Memory B cell (primary cell): ENCODE measurements at places on chromosomes 5 and 9.

DNA sequence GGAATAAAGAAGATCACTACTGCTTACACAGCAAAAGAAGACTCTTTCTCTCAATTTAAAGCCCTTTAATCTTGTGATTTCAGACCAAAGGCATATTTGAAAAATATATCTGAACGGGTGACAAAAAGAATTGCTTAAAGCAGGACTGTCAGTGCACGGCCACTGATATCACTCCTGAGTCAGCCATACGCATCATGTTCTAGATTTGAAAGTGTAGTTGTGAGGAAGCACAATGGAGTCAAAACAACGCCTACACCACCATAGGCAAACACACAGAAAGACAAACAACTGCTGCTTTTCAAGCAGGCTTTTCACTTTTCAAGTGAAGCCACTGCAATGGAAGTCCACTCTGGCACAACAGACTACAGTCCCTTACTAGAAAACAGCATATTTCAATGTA lies 141.7 kb downstream of the AUH start:
- no peak overlapping the region for H3K27ac ChIP-seq
- peaks cover 7% of the 10 kb centered on the region for H3K36me3 ChIP-seq
- no peak for DNase-seq

DNA sequence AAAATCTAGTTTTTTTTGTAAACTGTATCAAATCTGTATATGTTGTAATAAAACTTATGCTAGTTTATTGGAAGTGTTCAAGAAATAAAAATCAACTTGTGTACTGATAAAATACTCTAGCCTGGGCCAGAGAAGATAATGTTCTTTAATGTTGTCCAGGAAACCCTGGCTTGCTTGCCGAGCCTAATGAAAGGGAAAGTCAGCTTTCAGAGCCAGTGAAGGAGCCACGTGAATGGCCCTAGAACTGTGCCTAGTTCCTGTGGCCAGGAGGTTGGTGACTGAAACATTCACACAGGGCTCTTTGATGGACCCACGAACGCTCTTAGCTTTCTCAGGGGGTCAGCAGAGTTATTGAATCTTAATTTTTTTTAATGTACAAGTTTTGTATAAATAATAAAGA lies 24.3 kb downstream of the HMGCR start:
- H3K4me1 ChIP-seq, result no peaks in the 10 kb centered on the region
- H3K27ac ChIP-seq, result no peak overlapping the region
- H3K4me3 ChIP-seq, result no peak overlapping the region

DNA sequence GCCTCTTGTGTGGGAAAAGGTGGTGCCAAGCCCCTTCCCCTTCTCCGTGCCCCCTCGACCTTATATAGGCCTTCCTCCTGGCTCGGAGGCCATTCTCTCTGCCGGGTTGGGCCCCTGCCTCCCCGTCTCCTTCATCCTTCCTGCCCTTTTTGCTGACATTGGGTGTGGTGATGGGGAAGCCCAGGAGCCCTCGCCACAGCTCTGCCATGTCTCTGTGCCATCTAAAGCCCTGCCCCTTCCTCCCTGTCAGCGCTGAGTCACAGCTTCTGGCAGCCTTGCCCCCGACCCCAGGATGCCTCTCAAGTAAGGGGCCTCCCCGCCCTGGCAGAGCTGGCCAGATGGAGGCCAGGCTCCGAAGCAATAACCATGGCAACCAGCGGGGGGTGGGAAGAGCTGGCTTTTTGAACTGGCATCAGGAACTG lies 30.4 kb downstream of the JADE2 start:
- no peaks in the 10 kb centered on the region for H3K27me3 ChIP-seq
- H3K4me3 ChIP-seq, result peak overlapping the region; percentile 67
- H3K4me1 ChIP-seq, result peaks cover 51% of the 10 kb centered on the region
- peak; percentile 51 for DNase-seq
- H3K36me3 ChIP-seq, result peaks cover 31% of the 10 kb centered on the region

DNA sequence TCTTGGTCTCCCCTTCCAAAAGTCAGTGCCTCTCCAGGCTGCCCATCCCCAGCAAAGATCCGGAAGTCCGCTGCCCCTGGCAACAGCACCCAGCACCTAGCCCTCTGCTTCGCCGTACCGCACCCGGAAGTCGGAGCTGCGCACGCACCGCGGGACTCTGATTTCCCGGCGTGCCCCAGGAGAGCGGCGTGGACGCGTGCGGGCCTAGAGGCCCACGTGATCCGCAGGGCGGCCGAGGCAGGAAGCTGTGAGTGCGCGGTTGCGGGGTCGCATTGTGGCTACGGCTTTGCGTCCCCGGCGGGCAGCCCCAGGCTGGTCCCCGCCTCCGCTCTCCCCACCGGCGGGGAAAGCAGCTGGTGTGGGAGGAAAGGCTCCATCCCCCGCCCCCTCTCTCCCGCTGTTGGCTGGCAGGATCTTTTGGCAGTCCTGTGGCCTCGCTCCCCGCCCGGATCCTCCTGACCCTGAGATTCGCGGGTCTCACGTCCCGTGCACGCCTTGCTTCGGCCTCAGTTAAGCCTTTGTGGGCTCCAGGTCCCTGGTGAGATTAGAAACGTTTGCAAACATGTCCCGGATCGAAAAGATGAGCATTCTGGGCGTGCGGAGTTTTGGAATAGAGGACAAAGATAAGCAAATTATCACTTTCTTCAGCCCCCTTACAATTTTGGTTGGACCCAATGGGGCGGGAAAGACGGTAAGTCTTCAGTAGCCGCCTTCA lies at the start of gene RAD50:
Gene RAD50, plus strand, starts transcription at position 215 of the 715 bp plus-strand sequence. Its CDS starts 348 bp downstream, at position 563.
- no peaks in the 10 kb centered on the region for H3K36me3 ChIP-seq
- no peaks in the 10 kb centered on the region for H3K27me3 ChIP-seq
- H3K4me3 ChIP-seq, result peak within 1 kb of the TSS; percentile 96

GRCh38 chr5:17076272-17076671 lies 140.2 kb upstream of the MYO10 start:
- H3K36me3 ChIP-seq, result no peaks in the 10 kb centered on the region
- no peaks in the 10 kb centered on the region for H3K4me1 ChIP-seq
- no peak overlapping the region for H3K27ac ChIP-seq
- H3K4me3 ChIP-seq, result no peak overlapping the region
- no peak for DNase-seq

- peaks cover 32% of the 10 kb centered on the region for H3K4me1 ChIP-seq
- no peak overlapping the region for H3K4me3 ChIP-seq
- no peak for DNase-seq
- H3K27me3 ChIP-seq, result no peaks in the 10 kb centered on the region
- H3K36me3 ChIP-seq, result peaks cover 16% of the 10 kb centered on the region
These were observed 10.5 kb downstream of the LNPEP start for GRCh38 chr5:96946381-96946780.
